ENCODE measurements at places on chromosomes 3 and 15. TPM values are rescaled to one million over a fixed set of nuclear protein-coding genes. Genes with fewer than 3 reads are reported as not detected.

- no peak for DNase-seq
Measured at GRCh38 chr3:197478746-197479668, 76.8 kb downstream of the BDH1 start.

GRCh38 chr3:100227511-100227921 lies 33.3 kb upstream of the TBC1D23 start:
- no peak for DNase-seq

DNA sequence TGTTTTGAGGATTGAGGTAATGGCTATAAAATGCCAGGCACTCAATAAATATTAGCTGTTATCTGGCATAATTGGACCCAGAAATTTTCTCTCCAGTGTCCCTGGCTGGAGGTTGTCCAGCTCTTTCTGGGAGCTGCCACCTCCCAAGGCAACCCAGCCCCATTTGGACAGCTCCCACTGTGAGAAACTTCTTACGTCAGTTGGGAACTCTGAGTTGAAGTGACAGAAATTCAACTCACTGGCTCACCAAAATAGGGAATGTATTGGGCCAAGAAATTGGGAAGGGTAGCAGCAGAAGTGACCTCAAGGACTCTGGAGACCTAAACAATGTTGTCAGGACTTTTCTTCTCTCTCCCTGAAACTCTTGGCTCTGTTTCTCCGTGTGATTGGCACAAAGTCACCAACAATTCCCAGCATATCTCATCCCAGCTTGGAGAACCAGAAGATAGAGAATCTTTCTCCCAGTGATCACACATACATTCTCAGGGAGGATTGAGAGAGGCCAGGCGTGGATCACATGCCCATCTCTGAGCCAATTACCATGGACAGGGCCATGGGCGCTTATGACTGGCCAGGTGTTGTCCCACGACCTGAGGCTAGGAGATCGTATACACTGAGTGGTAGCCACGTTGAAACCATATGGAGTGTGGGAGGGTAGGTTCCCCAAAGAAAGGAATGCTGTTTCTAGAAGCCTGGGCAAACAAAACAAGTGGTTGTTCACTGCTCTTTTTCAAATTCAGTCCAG lies 22.5 kb upstream of the HCN4 start:
- DNase-seq: no peak

- DNase-seq: no peak
Measured at GRCh38 chr3:55453886-55454496, 33.1 kb downstream of the WNT5A start.

- DNase-seq: no peak
Measured at GRCh38 chr3:55718074-55718473, 231.0 kb upstream of the WNT5A start.

GRCh38 chr3:131036200-131036816 lies 9.6 kb downstream of the NEK11 start:
- no peak for DNase-seq

The FANCD2OS gene
- polyA plus RNA-seq: 0.27 TPM

The GASK1A gene
- 3.1 TPM for polyA plus RNA-seq

The LYZL4 gene
- polyA plus RNA-seq: not detected

Measured in left renal cortex interstitium (tissue), 4 donors.